GM04503 (cell line): ENCODE measurements at places on chromosomes 7 and 10.

GRCh38 chr7:44073664-44074348, 8.4 kb upstream of the PGAM2 start:
- DNase-seq: no peak

- no peak for DNase-seq
Measured at GRCh38 chr10:2985729-2986232, 81.6 kb upstream of the PFKP start.

DNA sequence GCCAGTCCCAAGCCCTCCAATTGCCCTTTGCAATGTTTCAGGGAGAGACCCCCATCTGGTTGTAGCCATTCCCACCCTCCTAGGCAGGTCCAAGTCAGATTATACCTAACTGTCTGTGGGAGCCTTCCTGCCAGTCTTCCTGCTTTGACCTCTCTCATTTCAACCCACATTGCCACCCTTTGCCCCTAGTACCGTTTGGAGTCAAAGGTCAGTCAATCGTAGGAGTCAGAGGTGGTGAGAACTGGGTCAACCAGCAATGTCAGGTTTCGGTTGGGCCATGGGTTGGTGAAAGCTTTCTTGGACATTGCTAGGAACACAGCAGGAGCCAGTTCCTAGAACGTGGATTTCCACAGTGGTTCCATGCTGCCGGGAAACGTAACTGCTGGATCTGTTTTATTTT, 269.4 kb upstream of the GHITM start:
- DNase-seq: no peak

DNA sequence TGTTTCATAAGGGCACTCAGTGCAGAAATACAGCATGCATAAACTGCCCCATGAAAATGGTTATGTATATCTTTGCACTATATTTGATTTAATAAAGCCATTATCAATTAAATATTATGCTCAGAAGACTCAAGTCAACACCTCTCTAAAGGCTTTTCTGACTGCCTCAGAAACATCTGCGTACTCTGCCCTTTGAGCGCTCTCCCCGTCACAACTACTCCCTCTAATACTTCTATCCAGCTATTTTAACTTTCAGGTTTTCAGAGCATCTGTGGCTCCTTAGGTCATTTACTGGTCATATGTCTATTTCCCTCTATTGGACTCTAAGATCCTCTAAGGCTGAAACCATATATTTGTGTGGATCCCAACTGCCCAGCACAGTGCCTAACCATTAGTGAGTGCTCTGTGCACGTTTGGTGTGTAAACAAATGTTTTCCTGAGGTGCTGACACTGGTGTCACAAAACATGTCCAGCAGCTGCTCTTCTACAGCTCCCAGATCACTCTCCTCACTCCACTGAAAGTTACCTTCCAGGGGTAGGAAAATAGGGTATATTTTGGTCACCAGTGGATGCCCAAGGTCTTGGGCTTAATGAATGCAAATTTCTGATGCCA, 179.1 kb downstream of the BTAF1 start:
- DNase-seq: no peak

DNA sequence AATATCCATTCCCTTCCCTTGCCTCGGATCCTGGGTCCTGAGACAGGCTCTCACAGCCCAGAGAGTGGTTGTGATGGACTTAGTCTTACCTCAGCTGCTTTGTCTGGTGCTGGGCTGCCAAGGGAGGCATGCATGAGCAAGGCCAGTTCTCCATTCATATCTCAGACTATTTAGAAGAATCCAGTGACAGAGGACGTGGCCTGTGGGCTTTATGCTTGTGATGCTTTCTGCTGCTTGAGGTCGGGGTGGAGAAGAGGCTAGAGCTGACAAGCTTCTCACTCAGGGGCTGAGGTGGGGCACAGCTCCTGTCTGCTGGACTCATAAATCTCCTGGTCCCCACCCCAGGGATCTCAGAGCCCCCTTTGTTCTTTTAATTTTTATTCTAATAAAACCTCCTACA, 66.8 kb downstream of the DNAJC12 start:
- no peak for DNase-seq

GRCh38 chr10:10270126-10271050, 747.3 kb upstream of the CELF2 start:
- no peak for DNase-seq

GRCh38 chr7:73509463-73509862, 12.6 kb downstream of the BAZ1B start:
- no peak for DNase-seq

DNA sequence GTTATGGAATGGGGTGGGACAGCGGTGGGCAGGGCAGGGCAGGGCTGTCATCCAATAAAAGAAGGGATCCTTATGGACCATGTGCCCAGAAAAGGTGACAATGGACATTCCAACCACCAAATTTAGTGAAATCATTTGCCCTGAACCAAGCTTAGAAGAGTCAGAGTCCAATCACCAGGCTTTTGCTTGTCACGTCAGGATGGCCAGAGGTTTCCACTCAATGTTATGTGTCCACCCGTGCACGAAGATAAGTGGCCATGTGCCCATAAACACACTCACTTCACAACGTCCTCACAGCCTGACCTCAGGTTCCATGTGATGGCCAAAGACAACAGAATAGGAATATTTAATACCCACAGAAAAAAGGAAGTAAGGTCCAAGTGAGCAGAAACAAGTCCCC, 36.6 kb upstream of the PLPP4 start:
- DNase-seq: no peak

- no peak for DNase-seq
Measured at GRCh38 chr7:21730399-21730798, 187.6 kb downstream of the DNAH11 start.

DNA sequence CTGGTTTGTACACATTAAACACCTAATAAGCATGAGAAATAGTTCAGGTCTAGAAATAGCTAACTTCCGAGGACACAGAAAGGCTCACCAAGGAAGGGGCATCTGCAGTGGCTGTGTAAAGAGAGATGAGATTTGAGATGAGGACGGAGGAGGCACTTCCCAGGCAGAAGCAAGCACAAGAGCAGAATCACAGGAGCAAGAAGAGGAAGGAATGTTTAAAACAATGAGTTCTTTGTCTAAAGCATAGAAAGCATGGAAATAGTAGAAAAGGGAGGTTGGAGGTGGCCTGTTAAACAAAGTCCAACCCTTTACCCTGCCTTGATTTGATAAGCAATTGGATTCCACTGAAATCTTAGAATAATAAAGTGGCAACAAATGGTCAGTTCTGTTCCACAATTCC, 11.6 kb upstream of the PON3 start:
- no peak for DNase-seq
